Activated naive CD4-positive, alpha-beta T cell treated with anti-CD3 and anti-CD28 coated beads, Interleukin-2, amount 50 U/mL, for 16 hours (primary cell): ENCODE measurements at places on chromosomes 7 and 10.

DNA sequence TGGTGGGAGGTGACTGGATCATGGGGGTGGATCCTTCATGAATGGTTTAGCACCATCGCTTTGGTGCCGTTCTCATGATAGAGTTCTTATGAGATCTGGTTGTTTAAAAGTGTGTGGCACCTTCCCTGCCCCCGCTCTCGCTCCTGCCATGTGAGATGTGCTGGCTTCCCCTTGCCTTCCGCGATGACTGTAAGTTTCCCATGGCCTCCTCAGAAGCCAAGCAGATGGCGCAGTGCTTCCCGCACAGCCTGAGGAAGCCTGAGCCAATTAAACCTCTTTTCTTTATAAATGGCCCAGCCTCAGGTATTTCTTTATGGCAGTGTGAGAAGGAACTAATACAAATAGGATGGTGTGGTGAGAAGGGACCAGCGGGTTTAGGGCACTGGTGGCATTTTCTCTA lies 243.3 kb upstream of the CELF2 start:
- DNase-seq: no peak

DNA sequence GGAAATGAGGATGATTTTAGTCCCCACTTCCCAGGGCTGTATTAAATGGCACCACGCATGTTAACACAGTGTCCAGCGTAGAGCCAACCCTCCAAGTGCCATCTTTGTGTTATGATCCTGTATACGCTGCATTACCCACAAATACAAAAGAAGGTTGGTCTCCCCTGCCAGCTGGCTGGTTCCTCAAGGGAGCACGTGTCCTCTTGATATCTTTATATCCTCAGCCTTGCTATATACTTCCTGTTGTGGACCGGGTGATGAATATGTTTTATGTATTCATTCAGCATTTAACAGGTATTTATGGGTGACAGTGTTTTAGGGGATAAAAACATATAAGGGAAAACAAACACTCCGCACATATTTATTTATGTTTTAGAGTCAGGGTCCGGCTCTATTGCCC lies 23.2 kb upstream of the PRRT4 start:
- no peak for DNase-seq

DNA sequence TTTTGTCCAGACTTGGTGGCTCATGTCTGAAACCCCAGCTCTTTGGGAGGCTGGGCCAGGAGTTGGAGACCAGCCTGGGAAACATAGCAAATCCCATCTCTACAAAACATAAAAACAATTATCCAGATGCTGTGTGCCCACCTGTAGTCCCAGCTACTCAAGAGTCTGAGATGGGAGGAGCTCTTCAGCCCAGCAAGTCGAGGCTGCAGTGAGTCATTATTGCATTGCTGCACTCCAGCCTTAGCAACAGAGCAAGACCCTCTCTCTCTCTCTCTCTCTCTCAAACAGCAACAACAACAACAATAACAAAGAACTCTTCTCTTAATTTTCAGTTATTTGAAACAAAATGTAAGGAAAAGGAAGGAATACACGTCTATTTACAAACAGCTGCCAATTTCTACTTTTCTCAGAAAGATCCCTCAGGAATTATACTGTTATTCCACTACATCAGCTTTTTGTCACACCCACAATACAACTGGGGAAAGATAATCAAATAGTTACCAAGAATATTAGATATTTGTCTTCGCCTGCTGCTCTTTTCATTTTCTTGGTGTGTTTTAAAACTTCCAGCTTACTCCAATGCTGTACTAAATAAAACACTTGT lies 5.1 kb upstream of the TSPAN12 start:
- no peak for DNase-seq

- no peak for DNase-seq
These were observed 1077.1 kb downstream of the TYW1 start for GRCh38 chr7:68073701-68074100.

- DNase-seq: no peak
These were observed 113.2 kb downstream of the WDFY4 start for GRCh38 chr10:48797830-48798229.

DNA sequence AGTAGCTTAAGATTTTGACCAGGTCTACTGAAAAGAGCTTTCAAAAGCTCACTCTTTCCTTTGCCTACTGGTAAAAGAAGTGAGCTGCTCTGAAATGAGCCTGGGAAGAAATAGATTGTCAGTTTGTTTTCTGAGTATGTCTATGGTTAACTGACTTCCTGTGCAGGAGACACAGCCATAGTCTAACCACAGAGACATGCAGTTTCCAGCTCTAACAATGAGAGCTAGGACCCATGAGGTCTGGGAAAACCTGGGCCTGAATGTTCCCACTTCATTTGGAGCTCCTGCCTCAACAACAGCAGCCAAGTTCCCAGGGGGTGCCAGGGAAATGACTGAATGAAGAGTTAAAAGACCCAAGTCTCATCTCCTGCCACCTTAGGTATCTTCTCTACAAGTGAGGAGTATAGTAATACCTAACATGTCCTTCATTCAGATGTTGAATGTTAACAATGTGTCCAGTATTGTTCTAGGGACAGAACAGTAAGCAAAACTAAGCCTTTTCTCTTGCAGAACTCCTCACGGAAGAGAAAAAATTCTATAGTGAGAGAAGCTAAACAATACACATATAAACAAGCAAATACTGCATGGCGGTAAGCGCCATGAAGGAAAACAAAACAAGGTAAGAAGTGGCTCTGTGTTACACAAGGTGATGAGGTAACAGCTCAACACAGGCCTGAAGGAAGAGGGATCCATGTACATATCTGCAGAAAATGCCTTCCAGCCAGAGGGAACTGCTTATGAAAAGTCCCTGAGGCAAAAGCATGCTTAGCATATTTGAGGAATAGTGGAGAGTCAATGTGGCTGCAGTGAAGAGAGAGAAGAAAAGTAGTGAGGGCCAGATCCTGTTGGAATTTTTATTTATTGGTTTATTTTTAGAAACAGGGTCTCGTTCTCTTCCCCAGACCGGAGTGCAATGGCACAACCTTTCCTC lies 26.4 kb upstream of the ANKRD1 start:
- no peak for DNase-seq
